ENCODE measurements at places on chromosomes 11 and 22. TPM values are rescaled to one million over a fixed set of nuclear protein-coding genes. Genes with fewer than 3 reads are reported as not detected.

KIF18A gene
- not detected for total RNA-seq

ACRV1 gene
- not detected for total RNA-seq

NPAS4 gene
- total RNA-seq, result 5.0 TPM

PAAF1 gene
- total RNA-seq, result 36.3 TPM

All from ascending aorta (tissue), 2 donors.